Spinal cord (tissue), 10 donors: ENCODE measurements at places on chromosomes 13 and 19. TPM values are rescaled to one million over a fixed set of nuclear protein-coding genes. Genes with fewer than 3 reads are reported as not detected.

- H3K27me3 ChIP-seq, result no peaks in the 10 kb centered on the region
- no peak overlapping the region for H3K27ac ChIP-seq
- no peak overlapping the region for H3K4me3 ChIP-seq
- peaks cover 15% of the 10 kb centered on the region for H3K4me1 ChIP-seq
Observed at GRCh38 chr19:29245215-29245614, 32.3 kb upstream of the UQCRFS1 start.

Gene SOX1
- 6.7 TPM for polyA plus RNA-seq

DNA sequence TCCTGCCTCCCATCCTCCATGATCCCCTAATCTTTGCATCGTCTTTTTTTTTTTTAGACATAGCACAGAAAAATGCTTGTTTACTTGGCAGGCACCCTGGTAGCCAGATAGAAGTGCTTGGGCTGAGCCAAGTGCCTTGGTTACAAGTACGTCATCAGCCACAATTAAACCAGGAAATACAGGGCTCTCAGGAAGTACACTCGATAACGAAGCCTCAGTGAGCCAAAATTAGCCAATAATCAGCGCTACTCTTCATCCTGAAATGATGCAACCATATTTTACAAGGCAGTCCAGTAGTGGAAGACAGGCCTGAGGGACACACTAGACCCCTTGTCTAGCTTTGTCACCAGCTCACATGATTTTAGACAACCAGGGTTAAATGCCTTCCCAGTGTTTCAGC, 194.0 kb upstream of the NBEA start:
- H3K27ac ChIP-seq, result peak overlapping the region; percentile 47
- peak; percentile 80 for DNase-seq

DNA sequence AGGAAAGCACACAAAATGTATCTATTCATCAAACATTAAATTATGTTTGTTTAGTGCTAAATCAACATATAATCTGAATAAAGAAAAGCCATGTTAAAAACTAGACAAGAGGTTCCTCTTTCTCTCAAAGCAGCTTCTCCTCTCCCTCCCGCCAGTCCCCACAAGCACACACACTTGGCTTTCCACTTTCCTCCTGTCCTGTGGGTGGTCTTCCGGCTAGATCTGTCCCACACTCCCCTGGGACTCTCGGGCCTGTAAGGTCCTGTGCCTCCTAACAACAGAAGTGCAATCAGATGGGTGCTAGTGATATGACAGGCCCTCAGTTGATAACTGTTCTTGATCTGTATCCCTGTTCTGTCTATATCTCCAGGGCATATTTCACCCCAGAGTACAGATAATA, 45.6 kb upstream of the RAP2A start:
- no peaks in the 10 kb centered on the region for H3K4me1 ChIP-seq
- no peaks in the 10 kb centered on the region for H3K27me3 ChIP-seq
- H3K27ac ChIP-seq, result no peak overlapping the region
- DNase-seq, result no peak

DNA sequence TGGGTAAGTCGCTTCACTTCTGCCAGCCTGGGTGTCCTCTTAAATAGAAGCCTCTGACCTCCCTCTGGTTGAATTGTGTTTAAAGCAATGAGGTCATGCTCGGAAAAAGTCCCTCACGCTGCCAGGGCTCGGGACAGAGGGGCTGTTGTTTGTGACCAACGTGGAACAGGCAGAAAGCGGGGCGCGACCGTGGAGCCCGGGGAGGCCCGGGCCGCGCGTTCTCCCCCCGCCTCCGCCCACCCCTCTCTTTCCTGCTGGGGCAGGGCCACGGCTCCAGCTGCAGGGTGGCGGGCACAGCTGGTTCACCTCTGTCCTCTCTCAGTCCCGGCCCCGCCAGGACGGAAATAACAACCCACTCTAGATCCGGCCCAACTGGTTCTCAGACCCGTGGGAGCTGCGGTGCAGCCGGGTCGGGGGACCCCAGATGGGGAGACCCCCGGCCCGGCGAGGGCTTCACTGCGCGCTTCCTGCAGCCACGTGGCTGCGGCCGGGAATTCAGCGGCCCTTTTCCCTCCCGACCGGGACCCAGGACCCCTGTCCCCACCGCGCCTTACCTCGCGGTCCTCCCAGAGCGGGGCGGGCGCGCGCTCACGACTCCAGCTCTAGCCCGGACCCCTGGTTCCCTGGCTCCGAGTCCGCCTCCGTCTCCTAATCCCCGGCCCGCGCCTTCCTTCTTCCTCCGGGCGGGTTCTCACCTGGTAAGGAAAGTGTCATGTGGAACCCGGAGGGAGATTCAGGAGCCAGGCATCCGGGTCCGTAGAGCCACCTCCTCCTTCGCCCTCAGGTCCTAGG, 1.9 kb downstream of the CDC42EP5 start:
- peaks cover 31% of the 10 kb centered on the region for H3K4me1 ChIP-seq
- no peak for DNase-seq
- H3K27me3 ChIP-seq, result peaks cover 23% of the 10 kb centered on the region
- H3K36me3 ChIP-seq, result no peaks in the 10 kb centered on the region
- H3K4me3 ChIP-seq, result peak overlapping the region; percentile 39
- H3K27ac ChIP-seq, result peak overlapping the region; percentile 81

Gene ZIC2
- 102 TPM for polyA plus RNA-seq

DNA sequence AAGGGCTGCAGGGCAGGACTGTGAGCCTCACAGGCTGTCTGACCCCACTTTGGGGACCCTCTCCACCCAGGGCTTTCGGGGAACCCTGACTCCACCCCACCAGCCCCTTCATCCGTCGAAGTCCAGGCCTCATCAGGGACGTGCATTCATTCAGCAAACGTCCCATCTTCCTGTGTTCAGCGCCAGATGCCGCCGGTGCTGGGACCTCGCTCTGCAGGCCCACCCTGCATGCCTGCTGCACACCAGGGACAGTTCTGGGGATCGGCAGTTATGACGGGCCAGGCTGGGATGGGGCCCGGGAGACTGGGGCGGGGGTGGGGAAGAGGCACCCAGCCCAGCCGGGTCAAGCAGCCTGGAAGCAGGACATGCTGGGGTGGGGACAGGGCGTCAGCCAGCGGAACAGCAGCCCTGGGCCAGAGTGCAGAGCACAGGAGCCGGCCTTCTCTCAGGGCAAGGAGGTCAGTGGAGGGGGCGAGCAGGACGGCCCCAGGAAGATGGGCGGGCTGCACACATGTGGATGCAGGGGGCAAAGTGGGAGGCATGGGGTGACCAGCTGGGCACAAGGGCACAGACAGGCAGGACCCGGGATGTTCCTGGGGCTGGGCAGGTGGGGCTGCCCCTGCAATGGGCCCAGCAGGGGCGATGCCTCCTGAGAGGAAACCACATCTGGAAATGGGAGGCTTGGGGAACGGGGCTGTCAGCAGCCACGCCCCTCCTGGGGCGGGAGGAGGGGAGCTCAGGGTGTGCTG, 5.1 kb downstream of the GAMT start:
- peaks cover 25% of the 10 kb centered on the region for H3K4me1 ChIP-seq
- H3K4me3 ChIP-seq, result no peak overlapping the region
- no peaks in the 10 kb centered on the region for H3K27me3 ChIP-seq
- H3K27ac ChIP-seq, result no peak overlapping the region
- H3K36me3 ChIP-seq, result peaks cover 92% of the 10 kb centered on the region
